ENCODE measurements at places on chromosomes 16 and 17.

DNA sequence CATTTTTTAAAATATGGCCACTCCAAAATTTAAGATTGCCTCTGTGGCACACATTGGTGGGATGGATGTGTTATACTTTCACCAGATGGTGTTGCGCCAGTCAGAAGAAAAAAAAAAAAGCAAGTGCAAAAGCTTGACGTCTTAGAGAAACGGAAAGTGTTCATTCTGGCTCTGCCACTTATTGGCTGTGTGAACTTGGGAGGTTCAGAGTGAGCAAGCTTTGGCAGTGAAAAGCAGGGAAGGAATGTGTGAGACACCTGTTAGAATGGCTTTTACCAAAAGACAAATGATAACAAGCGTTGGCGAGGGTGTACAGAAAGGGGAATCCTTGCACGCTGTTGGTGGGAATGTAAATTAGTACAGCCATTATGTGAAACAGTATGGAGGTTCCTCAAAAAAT is 298.0 kb downstream of the TMEM114 start:
- no peak for DNase-seq

DNA sequence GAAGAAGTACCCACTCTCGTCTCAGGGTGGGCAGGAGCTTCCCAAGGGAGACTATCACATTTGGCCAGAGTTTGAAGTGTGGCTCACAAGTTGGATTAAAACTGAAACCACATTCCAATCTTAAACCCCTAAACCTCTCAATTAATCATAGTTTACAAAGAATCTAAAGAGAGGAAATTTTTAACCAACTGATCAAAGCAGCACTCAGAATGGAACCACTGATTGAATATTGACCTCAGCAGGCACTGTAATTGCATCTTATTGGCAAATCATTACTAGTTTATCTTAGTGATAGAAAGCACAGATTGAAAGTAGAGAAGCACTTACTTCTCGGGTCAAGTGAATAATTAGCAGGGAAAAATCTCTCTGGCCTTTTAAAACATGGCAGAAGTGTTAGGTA is 491.6 kb downstream of the TOX3 start:
- DNase-seq: no peak

DNA sequence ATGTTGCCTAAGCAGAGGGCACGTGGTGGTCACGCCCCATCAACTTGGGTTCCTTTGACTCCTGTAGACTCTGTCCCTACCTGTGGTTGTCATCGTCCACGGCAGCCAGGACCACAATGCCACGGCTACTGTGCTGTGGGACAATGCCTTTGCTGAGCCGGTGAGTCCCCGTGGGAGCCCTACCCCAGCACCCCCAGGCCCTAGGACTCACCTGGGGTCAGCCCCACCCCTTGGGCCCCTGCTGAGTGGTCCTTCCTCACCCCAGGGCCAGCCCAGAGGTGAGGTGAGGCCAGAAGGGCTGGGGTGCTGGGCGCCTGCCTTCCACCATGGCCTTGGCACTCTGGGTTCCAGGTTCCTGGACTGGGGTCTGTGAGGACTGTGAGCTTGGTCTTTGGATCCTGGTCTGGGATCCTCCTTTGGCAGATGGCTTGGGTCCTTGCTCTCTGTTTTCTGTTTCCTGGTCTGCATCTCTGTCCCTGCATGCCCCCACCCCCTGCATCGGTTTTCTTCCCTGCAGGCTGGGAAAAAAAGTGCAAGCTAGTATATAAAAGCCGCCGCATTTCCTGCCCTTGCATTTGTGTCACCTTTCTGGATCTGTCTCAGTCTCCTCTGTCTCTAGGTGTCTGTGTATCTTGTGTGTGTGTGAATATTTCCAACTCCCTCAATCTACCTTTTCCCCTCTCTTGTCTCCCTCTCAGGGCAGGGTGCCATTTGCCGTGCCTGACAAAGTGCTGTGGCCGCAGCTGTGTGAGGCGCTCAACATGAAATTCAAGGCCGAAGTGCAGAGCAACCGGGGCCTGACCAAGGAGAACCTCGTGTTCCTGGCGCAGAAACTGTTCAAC is 17.5 kb downstream of the STAT5A start:
- DNase-seq: no peak

DNA sequence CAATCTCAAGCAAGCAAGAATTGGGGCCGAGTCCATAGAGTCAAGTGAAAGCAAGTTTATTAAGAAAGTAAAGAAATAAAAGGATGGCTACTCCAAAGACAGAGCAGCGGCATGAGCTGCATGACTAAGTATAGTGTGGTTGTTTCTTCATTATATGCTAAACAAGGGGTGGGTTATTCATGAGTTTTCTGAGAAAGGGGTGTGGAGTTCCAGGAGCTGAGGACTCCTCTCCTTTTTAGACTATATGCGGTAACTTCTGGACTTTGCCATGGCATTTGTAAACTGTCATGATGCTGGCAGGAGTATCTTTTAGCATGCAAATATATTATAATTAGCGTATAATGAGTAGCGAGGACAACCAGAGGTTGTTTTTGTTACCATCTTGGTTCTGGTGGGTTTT is 819.9 kb downstream of the KCNJ2 start:
- DNase-seq: no peak

DNA sequence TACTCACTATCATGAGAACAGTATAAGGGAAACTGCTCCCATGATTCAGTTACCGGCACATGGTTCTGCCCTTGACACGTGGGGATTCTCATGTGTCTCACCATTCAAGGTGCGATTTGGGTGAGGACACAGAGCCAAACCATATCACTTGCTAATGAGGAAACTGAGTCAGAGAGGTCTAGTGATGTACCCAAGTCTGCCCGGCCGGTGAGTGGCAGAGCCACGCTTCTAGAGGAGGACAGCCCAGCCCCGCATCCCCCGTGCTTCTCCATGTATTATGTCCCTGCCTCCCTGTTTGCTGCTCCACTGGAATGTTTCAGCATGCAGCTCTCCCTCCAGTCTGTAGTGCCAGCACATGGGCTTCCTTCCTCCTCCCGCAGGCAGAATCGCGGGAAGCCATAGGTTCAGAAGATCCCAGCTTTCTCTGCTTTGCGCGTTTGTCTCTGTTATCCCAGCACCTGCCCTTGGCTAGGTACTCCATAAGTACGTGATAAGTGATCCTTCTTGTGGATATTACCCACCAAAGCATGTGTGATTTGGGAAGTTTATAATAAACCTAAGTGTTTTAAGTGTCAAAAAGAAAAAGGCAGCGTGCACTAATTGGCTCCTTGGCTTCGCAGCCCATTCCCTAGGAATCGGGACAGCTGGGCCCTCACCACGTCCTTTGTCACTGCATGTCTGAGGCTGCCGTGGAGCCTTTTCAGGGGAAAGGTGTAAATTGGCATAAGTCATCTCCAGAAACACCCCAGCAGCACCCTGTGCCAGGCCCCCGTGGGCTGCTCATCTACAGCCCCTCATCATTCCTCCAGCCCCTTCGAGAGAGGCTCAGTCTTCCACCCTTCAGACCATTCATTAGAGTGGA is 103.8 kb downstream of the CLEC16A start:
- DNase-seq: no peak

GRCh38 chr16:84677017-84677803 is 22.6 kb upstream of the USP10 start:
- DNase-seq: no peak

DNA sequence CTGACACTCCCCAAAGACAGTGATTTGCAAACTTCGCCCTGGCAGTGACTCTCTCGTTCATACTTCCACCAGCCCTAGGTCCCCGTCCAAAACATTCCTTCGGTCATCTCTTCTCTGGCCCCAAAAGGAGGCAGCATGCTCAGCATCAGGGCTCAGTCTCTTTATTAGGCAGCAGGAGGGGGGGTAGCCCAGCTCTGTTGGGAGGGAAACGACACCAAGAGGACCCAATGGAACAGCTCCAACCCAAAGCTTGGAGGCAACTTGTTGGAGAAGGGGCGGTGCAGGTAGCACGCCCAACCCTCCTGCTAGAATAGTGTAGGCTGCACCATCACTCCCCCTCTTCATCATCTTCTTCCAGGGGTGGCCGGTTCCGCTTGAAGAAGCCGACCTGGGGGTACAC is 8.4 kb upstream of the FAM171A2 start:
- no peak for DNase-seq

DNA sequence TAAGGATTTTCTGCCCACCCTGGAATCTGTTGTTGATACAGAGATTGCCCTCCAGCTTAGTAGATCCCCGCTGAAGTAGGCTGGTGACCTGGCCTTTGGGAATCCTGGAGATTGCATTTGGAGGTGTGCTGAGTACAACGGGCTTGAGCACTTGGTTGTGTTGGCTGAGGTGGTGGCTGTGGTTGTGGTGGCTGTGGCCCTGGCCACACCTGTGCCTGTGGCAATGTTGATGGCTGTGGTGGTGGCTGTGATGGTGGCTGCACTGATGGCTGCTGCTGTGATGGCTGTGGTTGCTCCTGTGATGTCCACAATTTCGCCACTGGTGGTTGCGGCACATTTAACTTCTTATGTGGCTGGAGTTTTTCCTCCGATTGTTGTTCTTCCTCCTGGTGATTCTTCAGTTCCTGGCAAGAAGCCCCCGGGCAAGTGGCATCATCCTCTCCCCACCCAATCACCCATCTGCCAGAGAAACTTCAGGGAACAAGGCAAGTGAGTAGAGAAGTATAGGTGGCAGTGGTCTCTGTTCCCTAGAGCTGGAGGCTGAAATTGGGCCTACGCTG is 4.2 kb downstream of the CCDC200 start:
- no peak for DNase-seq

- no peak for DNase-seq
These were observed 181.4 kb downstream of the ENGASE start for GRCh38 chr17:79255926-79256585.

GRCh38 chr16:3872216-3872895 is 8.2 kb downstream of the CREBBP start:
- DNase-seq: no peak

- DNase-seq: no peak
These were observed 96.6 kb downstream of the KIF2B start for GRCh38 chr17:53919356-53919755.

GRCh38 chr16:1291576-1291974 is 17.9 kb upstream of the UBE2I start:
- no peak for DNase-seq

DNA sequence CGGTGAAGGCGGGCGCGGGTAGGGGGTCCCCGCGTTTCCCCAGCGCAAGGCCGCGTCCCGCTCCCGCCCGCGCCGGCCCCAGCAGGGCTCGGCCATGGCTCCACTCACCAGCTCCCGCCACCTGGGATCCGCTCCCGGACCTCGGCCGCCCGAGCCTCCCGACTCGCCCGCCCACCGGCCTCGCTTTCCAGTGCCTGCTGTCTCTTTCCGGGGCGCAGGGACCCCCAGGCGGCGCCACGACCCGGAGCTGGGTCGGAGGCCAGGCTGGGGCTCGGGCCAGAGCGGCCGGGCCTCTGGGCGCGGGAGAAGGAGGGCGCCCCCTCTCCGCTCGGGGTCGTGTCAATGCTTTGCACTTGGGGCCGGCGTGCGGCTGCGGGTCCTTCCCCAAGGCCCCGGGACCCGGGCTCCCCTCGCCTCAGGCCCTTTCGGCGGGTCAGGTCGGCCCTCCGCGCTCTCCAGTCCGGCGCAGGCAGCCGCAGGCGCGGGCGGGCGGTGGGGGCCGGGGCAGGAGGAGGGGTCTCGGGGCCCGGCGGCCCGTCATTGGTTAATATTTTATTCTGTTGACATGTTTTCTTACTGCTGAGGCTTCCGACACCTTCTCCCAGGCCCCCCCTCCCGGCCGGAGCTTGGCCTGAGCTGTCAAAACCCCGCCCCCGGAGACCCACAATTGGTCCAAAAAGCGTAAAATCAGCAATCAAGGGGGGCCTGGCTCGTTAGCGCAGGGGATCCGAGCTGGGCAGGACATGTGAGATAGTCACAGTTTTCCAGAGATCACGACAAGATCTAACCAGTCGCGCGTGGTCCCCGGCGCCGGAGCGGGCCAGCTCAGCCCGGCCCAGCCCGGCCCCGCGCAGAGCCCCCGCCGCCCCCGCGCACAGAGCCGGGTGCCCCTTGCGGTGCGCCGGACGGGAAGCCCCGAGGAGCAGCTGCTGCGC is at the start of gene TBX2:
TBX2 (plus strand) TSS at position 713 of the 935 bp plus-strand sequence. CDS start 334 bp downstream, outside the sequence.
- no peak for DNase-seq

DNA sequence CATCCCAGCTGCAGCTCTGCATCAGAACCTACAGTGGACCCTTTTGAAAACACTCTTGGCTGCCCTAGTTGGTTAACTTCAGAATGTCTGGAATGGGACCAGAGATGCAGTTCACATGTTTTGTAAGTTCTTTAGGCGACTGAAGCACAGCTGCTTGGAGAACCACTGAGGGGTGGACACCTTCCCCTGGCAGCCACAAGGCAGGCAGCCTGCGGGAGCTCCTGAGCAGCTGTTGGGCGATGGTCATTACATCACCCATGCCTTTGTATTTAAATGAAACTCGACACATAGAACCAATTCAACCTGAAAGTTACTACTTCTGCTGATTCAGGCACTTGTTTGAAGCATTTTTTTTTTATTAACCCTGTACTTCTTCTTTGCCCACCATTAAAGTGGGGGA is 151.5 kb downstream of the LGALS9B start:
- no peak for DNase-seq

- DNase-seq: peak; percentile 6
These were observed 42.3 kb upstream of the CCNF start for GRCh38 chr16:2386990-2387389.

DNA sequence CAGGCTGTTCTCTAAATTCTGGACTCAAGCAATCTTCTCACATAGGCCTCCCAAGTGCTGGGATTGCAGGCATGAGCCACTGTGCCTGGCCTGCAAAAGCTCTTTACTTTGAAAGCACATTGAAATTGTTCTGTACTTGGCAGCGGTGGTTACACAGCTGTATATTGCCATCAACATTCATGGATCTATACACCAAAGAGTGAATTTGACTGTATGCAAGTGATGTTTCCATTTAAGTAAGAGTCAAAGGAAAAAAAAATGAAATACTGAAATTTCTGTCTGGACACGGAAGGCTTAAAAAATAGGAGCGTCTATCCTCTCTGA is 450.6 kb upstream of the PSMD7 start:
- no peak for DNase-seq

Measured in NCI-H774 (cell line).